ENCODE measurements at places on chromosomes 13 and 19.
A peak's percentile ranks its signal among the peaks of the same experiment; 100 is the strongest.

- DNase-seq = no peak
Observed at GRCh38 chr19:16516923-16517610, 20.9 kb downstream of the C19orf44 start.

DNA sequence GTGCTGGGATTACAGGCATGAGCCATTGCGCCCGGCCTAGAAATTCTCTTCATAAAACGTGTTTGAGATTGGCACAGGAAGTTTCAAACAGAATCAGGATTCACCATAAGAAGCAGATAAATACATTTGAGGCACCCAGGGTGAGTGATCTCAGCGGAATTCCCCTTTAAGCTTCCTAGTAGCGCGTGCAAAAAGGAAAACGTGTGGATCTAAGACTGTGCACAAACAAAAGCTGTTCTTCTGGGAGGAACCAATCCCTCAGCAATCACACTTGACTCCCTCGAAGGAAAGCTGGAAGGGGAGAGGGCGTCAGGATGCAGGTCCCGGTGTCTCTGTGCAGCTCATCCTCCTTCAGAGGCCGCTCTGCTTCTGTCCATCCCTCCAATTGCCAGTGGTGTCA lies 15.5 kb downstream of the MCF2L start:
- no peak for DNase-seq

- peak; percentile 51 for DNase-seq
Observed at GRCh38 chr19:42277821-42278451, 8.9 kb downstream of the CIC start.

- DNase-seq = no peak
Observed at GRCh38 chr13:113612607-113613006, 28.1 kb downstream of the TFDP1 start.

DNA sequence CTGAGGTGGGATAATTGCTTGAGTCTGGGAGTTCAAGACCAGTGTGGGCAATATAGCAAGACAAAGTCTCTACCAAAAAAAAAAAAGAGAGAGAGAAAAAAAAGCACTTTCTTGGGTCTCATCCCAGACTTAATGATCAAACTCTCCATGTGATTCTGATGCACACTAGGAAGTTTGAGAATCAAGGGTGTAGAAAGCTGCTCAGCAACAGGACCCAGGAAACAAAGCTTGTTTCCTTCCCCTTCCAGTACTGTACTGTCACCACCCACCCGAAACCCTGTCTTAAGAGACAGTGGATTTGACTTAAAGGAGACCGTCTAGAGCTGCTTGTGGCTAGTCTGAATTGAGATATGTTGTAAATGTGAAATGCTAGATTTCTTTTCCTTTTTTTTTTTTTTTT lies 5.8 kb downstream of the MISP3 start:
- DNase-seq = no peak

DNA sequence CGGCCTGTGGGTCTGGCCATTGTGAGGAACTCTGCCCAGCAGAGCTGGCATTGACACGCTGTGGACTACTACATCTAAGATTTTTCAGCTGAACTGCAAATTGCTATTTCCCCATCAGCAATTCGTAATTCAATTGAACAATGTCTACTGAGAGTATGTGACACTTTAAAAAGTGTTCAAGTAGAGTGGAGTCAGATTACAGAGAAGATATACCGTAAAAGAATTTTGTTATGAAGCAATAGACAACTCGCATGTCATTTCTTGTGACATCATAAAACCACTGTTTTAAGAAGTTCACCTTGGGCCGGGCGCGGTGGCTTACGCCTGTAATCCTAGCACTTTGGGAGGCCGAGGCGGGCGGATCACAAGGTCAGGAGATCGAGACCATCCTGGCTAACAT lies 32.5 kb upstream of the C1QTNF9 start:
- DNase-seq = no peak

DNA sequence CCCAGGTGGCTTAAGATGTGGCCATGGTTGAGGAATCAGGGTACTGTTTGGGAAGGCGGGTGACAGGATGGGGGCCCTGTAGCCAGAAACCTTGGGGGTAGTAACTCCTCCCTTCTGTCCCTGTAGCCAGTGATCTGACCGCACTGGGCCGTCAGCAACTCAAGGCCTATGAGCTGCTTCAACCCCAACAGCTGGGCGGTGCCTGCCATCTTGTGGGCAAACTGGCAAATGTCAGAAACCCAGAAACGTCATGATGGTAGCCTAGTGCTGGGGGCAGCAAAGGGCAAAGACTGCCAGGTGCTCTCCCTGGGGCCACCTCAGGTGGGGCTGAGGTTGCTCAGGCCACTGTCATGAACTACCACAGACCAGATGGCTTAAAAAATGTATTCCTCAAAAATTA lies 3.5 kb downstream of the COPE start:
- DNase-seq = no peak

DNA sequence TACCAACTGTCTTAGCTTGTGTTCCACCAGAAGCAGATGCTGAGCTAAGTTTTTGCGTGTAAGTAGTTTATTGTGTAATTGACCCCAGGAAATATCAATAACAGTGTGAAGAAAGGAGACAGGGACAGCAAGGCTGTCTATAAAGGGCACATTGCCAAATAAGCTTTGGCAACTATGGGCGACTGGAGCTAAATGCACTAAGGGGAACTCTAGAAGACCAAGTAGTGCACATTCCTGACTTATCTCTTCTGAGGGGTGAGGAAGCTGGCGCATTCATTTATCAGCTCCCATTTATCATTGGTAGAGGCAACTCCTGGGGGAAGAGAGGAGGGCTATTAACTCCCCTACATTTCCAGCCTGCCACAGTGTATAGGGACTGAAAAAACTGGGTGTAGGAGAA lies 135.0 kb downstream of the DLEU7 start:
- DNase-seq = no peak

Data from NCI-H1694 (cell line).